Stimulated activated CD8-positive, alpha-beta memory T cell treated with anti-CD3 and anti-CD28 coated beads, Interleukin-15, amount 100 ng/mL, for 48 hours (primary cell): ENCODE measurements at places on chromosomes 2 and 18.

DNA sequence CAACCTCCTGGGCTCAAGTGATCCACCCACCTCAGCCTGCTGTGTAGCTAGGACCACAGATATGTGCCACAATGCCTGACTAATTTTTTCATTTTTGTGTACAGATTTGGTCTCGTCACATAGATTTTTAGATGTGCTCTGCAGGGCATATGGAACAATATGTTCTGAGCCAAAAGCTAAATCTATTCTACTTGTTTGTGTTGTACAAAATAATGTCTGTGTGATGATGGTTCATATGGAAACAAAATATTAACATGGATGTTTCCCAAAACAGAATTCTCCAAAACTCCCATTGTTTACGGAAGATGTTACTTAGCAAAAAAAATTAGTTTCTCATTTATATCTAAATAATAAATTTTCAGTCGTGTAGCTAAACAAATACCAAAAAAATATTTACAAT is 12.6 kb upstream of the KLHL23 start:
- no peak for DNase-seq

DNA sequence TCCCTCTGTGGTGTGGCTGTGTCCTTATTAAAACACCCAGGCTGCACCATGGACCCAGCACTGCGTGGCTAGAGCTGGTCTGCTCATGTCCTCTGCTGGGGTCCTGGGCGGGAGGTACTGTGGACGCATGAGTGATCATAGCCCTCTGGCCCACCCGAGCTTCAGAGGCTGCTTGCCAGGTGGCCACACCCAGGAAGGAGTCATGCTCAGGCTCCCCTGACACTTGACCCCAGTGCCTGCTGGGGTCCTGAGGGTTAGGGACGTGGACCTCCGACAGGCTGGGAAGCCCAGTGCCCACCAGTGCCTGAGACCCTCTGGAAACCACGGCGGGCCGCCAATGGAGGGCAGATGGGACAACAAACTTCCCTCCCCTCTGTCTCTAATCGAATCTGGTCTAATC is 66.3 kb upstream of the HS6ST1 start:
- no peak for DNase-seq

GRCh38 chr18:47168913-47169312 is 7.3 kb downstream of the IER3IP1 start:
- DNase-seq: no peak

DNA sequence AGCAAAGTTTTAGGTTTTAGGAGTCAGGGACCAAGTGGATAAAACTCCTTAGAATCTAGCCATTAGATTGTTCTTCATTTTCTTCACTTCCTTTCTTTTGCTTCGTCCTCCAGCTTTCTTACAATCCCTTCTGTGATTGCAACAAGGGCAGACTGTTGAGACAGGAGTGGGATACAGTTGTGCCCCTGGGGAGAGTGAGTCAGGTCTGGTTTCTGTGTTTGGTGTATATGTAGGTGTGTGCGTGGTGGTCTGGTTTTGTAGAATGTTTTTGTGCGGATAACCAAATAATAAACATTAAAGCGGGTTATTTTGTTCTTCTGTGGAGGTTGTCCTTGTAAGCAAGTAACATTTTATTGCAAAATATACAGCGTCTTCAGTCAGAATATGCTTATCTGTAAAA is 7.3 kb downstream of the INSIG2 start:
- no peak for DNase-seq

DNA sequence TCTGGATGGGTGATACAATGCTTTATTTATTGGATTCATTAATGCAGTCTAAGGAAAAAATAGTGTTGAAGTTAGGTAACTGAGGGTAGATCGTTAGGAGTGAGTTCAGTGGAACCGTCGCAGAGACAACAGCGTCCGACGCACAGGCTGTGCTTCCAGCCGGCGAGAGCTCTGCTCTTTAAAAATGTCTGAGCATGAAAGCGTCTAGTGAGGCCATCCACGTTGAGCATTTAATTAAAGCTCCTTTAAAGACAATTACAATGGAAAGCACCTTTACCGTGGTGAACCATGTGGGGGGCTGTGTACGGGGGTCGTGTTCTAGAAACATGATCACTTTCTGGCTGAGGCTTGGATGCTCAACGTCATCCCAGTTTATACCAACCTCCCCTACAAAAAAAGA is 822.7 kb downstream of the GALR1 start:
- DNase-seq: no peak
